ENCODE measurements at places on chromosomes 4 and X.

GRCh38 chr4:182916483-182917181 is 554 bp downstream of the DCTD start:
- DNase-seq, result peak; percentile 8

- no peak for DNase-seq
Observed at GRCh38 chrX:20352504-20352903, 85.8 kb upstream of the RPS6KA3 start.

- DNase-seq, result no peak
Observed at GRCh38 chr4:163485589-163485988, 8.9 kb upstream of the TMA16 start.

GRCh38 chrX:14777525-14777924 is 95.3 kb downstream of the FANCB start:
- no peak for DNase-seq

DNA sequence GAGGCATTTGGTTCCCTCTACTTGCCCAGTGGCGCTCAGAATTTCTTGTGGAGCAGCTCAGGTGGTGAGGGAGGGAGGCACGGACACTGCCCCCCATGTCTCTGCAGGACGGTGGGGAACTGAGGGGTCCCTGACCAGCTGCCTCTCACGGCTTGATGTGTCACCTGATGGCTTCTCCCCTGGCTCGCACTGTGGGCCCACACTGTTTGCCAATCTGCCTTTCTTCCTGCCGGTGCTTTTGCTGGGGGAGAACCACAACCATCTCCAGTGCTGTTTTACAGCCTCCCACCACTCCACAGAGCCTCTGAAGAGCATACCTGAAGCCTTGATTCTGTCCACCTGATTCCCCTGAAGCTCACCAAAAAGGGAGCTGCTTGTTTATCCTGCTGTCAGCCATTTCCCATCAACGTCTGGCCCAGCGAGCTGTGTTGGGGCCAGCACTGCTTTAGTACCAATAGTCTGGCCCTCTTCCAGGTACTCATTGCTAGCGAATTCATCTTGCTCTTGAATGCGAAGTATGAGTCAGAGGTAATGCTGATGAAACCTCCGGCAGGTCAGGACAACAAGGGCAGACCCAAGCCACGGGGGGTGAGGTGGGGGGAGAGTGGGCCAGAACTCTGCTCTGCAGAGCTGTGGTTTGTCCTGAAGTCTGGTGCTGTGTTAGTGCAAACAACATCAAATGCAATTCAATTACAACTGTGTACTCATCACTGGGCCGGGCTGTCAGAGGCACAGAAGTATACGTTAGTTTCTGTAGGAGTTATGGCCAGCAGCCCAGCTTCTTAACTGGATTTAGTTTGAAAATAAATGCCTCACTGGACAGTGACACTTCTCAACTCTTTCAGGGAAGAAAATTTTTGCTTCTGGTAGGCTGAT is 208.3 kb upstream of the JADE1 start:
- no peak for DNase-seq

DNA sequence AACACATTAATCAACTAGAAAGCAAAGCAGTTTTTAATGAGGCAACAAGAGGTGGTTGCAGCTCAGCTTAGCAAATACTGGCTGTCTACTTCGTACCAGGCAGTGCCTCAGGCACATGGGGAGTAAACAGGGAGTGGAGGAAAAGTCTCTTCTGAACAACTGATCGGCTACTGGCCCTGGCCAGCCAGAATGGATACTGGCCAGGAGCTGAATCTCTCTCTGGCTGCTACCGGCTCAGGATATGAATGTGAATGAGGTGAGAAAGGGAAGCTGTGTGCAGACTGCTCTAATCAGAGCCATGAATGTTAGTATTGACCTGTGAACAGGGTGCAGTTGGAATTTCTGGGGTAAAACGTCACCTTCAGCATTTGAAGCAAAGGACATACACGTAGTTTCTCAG is 77.3 kb downstream of the STK32B start:
- no peak for DNase-seq

DNA sequence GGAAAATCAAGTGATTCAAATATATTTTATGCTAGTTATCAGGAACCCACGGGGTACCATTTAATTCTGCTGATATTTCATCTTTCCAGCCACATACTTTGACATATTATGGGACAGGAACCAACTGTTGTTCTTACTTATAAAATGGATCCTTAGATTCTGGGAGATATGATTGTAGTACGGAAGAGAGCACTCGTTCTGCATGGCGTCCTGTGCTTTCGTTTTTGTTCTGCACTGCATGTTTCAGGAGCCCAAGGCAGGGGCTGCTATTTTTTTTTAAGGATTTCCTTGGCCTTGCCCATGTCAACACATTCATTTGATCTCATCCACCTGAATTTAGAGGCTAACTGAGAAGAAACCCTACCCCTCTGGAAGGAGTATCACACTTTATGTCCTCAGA is 245.5 kb upstream of the TLL1 start:
- DNase-seq, result no peak

DNA sequence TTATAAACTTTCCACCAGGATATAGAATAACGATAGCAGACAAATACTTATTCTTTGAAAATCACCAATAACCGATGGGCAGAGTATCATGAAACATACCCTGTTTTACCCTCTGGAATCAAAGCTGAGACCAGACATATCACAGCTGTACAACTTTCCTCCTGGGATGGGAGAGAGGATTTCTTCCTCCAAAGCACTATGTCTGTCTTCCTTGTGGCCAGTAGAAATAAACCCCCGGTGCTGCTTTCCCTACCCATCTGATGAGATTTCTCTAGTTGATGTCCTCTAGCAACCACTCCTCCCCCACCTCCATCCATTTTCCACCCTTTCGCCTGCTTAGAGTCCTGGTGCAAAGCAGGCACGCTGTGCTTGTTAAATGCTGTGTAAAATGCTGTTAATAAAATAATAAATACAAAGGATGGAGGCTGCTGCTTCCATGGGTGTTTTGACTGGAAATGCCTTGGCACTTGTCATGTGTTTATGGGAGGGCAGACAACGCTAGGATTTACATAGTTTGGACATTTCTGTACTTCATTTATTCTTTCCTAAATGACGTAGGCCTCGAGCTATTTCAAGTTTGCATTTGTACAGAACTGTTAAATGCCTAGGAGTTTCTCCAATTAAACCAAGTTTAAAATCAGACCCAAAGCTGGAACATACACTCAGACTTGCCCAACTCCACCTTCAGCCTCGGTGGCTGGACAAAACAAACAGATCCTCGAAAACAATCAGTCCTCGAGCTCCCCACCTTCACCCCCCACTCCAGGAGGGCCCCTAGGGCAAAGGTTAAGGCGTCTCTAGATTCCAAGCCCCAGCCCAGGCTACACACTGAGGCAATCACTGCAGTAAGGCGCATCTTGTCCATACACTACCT is 10.1 kb downstream of the BCOR start:
- no peak for DNase-seq

GRCh38 chr4:6573986-6574746 is 823 bp upstream of the MAN2B2 start:
- no peak for DNase-seq

Measured in stimulated activated naive CD8-positive, alpha-beta T cell treated with anti-CD3 and anti-CD28 coated beads, Interleukin-15, amount 100 ng/mL, for 72 hours (primary cell).